Activated CD4-positive, alpha-beta T cell treated with anti-CD3 and anti-CD28 coated beads, Interleukin-2, amount 10 ng/mL, durations not matched to agents 7 days and 5 days (primary cell): ENCODE measurements at places on chromosomes 3 and 15. TPM values are rescaled to one million over a fixed set of nuclear protein-coding genes. Genes with fewer than 3 reads are reported as not detected.

Gene CIB2
- total RNA-seq: 0.44 TPM

Gene ZIC1
- total RNA-seq: not detected

Gene GNAT1
- total RNA-seq: not detected

Gene LRRIQ4
- total RNA-seq: not detected

Gene AHSG
- not detected for total RNA-seq

Gene GABRA5
- total RNA-seq: not detected

Gene PLSCR2
- total RNA-seq: 0.35 TPM

Gene FMN1
- total RNA-seq: 0.12 TPM

Gene CNTN6
- not detected for total RNA-seq

Gene PCOLCE2
- not detected for total RNA-seq

Gene GP9
- not detected for total RNA-seq

Gene DAZL
- not detected for total RNA-seq

Gene BCL2A1
- 14.2 TPM for total RNA-seq

Gene ALPK3
- 0.15 TPM for total RNA-seq

Gene TTC21A
- total RNA-seq: 5.1 TPM

Gene MNS1
- total RNA-seq: 0.23 TPM

Gene TM4SF18
- total RNA-seq: not detected

Gene DISP2
- 1.4 TPM for total RNA-seq

Gene COL8A1
- not detected for total RNA-seq

Gene GALNT15
- not detected for total RNA-seq

Gene SOX2
- not detected for total RNA-seq

Gene TNFSF10
- 83.8 TPM for total RNA-seq

Gene RBPMS2
- not detected for total RNA-seq

Gene KY
- not detected for total RNA-seq

Gene PPP1R14D
- not detected for total RNA-seq

Gene ADGRG7
- not detected for total RNA-seq

Gene TRIM69
- total RNA-seq: 70.2 TPM

Gene DLL4
- not detected for total RNA-seq

Gene TMEM207
- not detected for total RNA-seq

Gene SEMA3G
- not detected for total RNA-seq

Gene ZNF385D
- not detected for total RNA-seq

Gene SLC24A5
- not detected for total RNA-seq

Gene CPN2
- total RNA-seq: not detected

Gene SCN5A
- not detected for total RNA-seq

Gene RARRES1
- total RNA-seq: not detected

Gene SLC28A1
- total RNA-seq: not detected

Gene C3orf18
- total RNA-seq: 29.0 TPM

Gene SLC7A14
- not detected for total RNA-seq

Gene RTP4
- 18.9 TPM for total RNA-seq

Gene ALCAM
- total RNA-seq: 4.5 TPM

Gene SCAANT1
- total RNA-seq: not detected

Gene SUSD5
- total RNA-seq: not detected

Gene THRB
- total RNA-seq: not detected

Gene C3orf49
- total RNA-seq: not detected

Gene LIPC
- 3.9 TPM for total RNA-seq
